ENCODE measurements at places on chromosomes 2 and 18. TPM values are rescaled to one million over a fixed set of nuclear protein-coding genes. Genes with fewer than 3 reads are reported as not detected.

The FEV gene
- not detected for total RNA-seq

The SIX3 gene
- not detected for total RNA-seq

The AQP12B gene
- total RNA-seq: not detected

The CPO gene
- total RNA-seq: 0.09 TPM

The COL6A3 gene
- total RNA-seq: 2,143 TPM
